ENCODE measurements at places on chromosomes 1 and 21.
A peak's percentile ranks its signal among the peaks of the same experiment; 100 is the strongest.

GRCh38 chr1:24622218-24622617, 20.9 kb upstream of the SRRM1 start:
- DNase-seq = no peak

DNA sequence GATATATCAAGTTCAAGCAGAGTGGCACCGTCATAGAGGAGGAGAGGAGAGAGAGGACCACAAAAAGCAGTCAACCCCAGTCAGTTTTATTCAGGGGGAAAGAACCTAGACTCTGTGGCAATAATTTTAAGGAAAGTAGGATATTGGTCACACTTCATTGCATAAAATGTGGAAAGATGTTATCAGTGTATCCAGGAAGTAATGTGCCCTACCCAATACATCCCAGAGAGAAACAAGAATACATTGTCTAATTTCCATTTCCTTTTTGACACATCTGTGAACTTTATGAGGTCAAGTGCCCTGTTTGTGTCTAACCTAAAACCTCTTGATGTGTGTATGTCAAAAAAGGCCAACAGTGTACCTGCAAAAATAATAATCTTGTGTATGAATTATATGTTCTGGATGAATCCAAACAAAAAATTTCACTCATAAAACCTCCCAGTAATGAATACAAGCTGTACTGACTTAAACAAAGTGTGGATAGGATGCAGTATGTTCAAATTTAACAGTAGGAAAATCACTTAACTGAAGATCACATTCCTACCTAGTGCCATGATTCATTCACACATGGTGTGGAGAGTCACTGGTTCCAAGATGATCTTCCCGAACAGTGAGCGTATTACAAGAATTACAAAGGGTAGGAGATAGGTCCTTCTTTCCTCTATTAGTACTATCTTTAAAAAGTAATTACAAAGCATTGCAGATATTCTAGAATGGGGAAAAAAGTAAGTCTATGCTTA, 712.1 kb upstream of the CXADR start:
- no peak for DNase-seq

- DNase-seq = no peak
Observed at GRCh38 chr1:37825506-37825905, 17.5 kb upstream of the YRDC start.

- no peak for DNase-seq
Observed at GRCh38 chr1:100778748-100779147, 59.2 kb downstream of the VCAM1 start.

DNA sequence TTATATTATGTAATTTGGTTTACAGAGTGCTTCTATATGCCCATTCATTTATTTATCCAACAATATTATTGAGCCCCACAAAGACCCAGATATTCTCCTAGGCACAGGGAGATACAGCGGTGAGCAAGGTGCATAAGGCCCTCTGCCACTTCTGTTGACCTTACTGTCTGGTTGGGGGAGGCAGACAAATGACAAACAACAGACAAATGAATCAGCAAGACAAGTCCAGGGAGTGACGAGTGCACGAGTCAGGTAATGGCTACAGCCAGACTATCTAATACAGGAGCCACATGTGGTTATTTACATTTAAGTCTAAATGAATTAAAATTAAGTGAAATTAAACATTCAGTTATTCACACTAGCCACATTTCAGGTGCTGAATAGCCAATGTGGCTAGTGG, 22.0 kb upstream of the BCAR3 start:
- DNase-seq = no peak

GRCh38 chr1:219837994-219838294, 90.4 kb downstream of the SLC30A10 start:
- DNase-seq = no peak

DNA sequence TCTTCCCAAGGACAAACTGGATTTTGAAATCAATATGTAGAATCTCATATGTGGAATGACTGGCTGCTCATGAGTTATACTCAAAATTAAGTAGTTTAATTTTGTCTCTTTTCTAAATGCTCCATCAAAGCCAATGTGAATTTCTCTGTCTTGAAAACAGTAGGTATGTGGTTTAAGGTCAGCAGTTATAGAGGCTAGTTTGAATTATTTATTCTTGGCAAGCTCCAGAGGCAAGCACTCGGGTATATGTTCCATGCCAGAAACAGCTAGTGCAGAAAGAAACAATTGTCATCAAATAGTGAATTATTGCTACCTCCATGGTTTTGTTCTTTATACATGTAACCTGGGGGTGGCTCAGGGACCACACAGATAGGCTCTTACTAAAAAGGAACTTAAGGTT, 63.5 kb downstream of the LRIG2 start:
- DNase-seq = no peak

DNA sequence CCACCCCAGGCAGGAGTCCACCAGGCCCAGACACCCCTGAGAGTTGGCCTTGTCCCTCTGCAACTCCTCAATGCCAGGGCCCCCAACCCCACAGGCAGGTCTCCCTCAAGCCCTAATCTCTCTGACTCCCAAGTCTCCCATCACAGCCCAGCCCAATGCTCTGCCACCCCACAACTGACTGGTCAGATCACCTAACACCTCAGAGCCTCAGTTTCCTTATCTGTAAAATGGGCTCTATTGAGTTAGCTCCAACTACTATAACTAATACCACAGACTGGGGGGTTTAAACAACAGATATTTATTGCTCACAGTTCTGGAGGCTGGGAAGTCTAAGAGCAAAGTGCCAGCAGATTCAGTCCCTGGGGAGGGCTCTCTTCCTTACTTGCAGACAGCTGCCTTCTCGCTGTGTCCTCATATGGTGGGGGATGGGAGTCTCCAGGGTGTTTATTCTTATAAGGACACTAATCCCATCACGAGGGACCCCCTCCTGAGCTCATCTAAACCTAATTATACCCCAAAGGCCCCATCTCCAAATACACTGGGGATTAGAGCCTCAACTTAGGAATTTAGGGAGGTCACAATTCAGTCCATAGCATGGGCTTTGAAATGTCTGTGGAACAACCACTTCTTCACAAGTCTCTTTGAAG, 34.9 kb upstream of the ZC3H12A start:
- DNase-seq = no peak

- DNase-seq = no peak
Observed at GRCh38 chr1:4756851-4757580, 102.6 kb downstream of the AJAP1 start.

GRCh38 chr1:89499320-89499719, 25.3 kb upstream of the LRRC8B start:
- DNase-seq = no peak

DNA sequence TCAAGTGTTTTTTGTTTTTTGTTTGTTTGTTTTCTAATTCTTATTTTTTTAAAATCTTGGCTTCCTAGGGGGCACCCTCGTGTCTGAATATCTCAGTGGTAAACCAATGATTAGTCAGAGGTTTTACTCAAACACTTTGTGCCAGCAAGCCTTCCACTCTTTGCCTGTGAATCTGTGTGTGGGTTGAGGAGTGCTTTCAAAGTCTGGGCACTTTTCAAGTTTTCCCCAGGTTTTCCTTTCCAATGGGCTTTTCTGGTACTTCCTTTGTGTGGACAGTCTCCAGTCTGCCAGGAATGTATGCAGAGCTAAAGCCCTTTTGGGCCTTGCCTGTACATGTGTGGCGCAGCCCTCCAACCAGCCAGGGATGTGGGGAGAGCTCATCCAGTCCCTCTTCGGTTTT, 9.7 kb upstream of the PPIE start:
- DNase-seq = no peak

DNA sequence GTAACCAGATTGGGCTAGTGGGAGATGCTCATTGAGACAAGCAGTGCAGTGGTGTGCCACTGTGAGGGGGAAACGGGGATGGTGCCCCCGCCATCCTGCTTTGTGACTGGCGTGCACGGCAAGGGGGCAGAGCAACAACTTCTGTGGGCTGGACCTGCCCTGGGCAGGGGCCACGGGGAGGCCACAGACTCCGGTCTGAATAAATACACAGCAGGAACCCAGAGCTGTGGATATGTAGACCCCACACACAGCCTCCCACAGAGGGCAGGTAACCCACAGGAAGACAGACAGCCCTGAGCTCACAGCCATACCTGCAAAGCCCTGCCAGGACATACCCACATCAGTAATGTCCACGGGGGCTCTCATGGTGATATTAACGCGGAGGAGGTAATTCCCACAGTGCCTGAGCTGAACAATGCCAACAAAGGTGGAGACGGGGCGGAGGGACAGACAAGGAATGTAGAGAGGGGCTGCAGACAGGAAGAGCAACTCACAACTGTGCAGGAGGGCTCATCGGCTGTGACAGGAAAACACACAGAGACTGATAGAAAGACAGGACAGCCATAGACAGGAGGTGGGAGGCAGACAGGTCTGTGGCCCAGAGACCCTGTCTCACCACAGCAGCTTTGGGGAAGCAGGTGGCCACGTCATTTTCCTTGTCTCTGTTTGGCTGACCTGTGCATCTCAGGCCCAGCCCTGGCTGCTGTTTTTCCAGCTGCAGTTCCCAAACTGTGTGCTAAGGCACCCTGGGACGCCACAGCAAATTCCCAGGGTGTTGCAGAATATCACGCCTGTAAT, 4.9 kb upstream of the WNT3A start:
- DNase-seq = no peak

GRCh38 chr1:118151312-118151937, 33.6 kb downstream of the SPAG17 start:
- peak; percentile 56 for DNase-seq

GRCh38 chr1:156226116-156226538, 13.3 kb downstream of the PMF1 start:
- no peak for DNase-seq

- DNase-seq = no peak
Observed at GRCh38 chr1:109620401-109620791, 759 bp downstream of the AMPD2 start.

GRCh38 chr1:8822373-8823294, 5.2 kb upstream of the RERE start:
- DNase-seq = peak; percentile 91
